ENCODE measurements at places on chromosomes 3 and 15. TPM values are rescaled to one million over a fixed set of nuclear protein-coding genes. Genes with fewer than 3 reads are reported as not detected.

The GOLGA8M gene
- total RNA-seq = not detected

The DLEC1 gene
- 0.78 TPM for total RNA-seq

The VGLL3 gene
- total RNA-seq = 16.1 TPM

The PRSS50 gene
- 2.6 TPM for total RNA-seq

The FOXB1 gene
- not detected for total RNA-seq

The CNTN4 gene
- total RNA-seq = 13.0 TPM

DNA sequence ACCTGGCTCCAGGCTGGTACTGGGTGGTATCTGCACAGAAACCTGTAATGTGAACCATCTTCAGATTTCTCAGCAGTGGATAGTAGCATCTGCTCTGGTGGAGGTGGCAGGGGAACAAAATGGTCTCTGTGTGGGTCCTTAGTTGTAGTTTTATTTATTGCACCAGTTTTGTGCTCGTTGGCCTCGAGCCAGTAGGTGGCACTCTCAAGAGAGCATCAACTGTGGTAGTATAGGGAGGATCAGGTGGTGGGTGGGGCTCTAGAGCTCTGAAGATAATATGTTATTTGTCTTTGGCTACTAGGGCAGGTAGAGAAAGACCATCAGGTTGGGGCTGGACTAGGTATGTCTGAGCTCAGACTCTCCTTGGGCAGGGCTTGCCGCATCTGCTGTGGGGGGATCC, 254.0 kb upstream of the GPR149 start:
- H3K27ac ChIP-seq = no peak overlapping the region
- H3K4me1 ChIP-seq = no peaks in the 10 kb centered on the region
- no peak overlapping the region for H3K4me3 ChIP-seq
- H3K27me3 ChIP-seq = no peaks in the 10 kb centered on the region
- DNase-seq = no peak
- no peaks in the 10 kb centered on the region for H3K36me3 ChIP-seq

DNA sequence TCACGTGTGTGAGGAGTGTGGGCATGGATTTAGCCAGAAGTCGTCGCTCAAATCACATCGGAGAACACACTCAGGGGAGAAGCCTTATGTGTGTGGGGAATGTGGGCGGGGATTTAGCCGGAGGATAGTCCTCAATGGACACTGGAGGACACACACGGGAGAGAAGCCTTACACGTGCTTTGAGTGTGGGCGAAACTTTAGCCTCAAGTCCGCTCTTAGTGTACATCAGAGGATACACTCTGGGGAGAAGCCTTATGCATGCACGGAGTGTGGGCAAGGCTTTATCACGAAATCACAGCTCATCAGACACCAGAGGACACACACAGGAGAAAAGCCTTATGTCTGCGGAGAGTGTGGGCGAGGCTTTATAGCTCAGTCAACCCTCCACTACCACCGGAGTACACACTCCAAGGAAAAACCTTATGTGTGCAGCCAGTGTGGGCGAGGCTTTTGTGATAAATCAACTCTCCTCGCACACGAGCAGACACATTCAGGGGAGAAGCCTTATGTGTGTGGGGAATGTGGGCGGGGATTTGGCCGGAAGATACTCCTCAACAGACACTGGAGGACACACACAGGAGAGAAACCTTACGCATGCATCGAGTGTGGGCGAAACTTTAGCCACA, 28.1 kb downstream of the ZNF589 start:
- no peak overlapping the region for H3K4me3 ChIP-seq
- no peaks in the 10 kb centered on the region for H3K27me3 ChIP-seq
- no peak overlapping the region for H3K27ac ChIP-seq
- H3K4me1 ChIP-seq = peaks cover 18% of the 10 kb centered on the region

- H3K27me3 ChIP-seq = no peaks in the 10 kb centered on the region
- H3K4me3 ChIP-seq = no peak overlapping the region
- no peak overlapping the region for H3K27ac ChIP-seq
- no peak for DNase-seq
- peaks cover 11% of the 10 kb centered on the region for H3K4me1 ChIP-seq
Observed at GRCh38 chr15:100972975-100973350, 53.8 kb downstream of the LRRK1 start.

DNA sequence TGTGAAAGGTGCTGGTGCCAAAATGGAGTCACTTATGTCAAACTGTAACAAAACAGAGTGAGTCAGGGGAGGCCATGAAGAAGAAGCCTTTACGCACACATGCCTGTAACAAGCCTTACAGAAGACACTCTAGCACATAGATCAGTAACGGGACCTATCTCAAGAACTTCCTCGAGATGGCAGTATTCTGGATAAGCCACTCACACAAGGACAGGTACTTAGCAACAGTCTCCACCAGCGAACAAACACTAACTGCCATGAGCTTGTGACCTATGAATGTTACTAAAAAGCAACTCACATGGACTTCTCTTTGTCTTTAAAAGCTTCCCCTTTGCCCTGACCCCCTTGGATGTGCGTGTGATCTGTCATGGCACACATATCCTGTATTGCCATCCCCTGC, 235.1 kb downstream of the CD47 start:
- H3K4me3 ChIP-seq = no peak overlapping the region
- DNase-seq = no peak
- no peaks in the 10 kb centered on the region for H3K4me1 ChIP-seq

GRCh38 chr3:128173849-128174248, 20.6 kb downstream of the EEFSEC start:
- no peaks in the 10 kb centered on the region for H3K4me1 ChIP-seq
- H3K4me3 ChIP-seq = no peak overlapping the region
- no peak for DNase-seq
- H3K27me3 ChIP-seq = no peaks in the 10 kb centered on the region
- H3K27ac ChIP-seq = no peak overlapping the region
- no peaks in the 10 kb centered on the region for H3K36me3 ChIP-seq

DNA sequence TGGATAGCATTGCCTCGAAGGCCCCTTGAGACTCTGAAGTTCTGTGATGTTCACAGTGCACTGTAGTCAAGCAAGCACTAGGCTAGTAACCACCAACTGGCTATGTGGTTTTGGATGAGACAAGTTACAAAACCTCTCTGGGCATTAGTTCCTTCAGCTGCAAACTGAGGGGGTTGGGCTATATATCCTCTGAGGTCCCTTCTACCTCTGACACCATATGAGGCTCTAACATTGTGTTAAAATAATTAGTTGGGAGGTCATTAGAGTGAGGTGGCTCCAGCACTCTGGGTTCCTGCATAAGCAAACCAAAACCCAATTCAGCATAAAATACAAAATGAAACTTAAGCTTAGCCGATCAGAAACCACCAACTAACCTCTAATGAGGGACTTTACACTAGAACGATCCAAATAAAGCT, 209.5 kb upstream of the LRRN1 start:
- DNase-seq = no peak
- H3K27me3 ChIP-seq = no peaks in the 10 kb centered on the region
- H3K4me3 ChIP-seq = no peak overlapping the region
- no peaks in the 10 kb centered on the region for H3K4me1 ChIP-seq
- H3K36me3 ChIP-seq = no peaks in the 10 kb centered on the region
- H3K27ac ChIP-seq = no peak overlapping the region

GRCh38 chr15:90981681-90982080, 12.7 kb downstream of the PRC1 start:
- no peaks in the 10 kb centered on the region for H3K4me1 ChIP-seq
- H3K27ac ChIP-seq = no peak overlapping the region
- no peaks in the 10 kb centered on the region for H3K36me3 ChIP-seq
- no peak overlapping the region for H3K4me3 ChIP-seq
- no peaks in the 10 kb centered on the region for H3K27me3 ChIP-seq

DNA sequence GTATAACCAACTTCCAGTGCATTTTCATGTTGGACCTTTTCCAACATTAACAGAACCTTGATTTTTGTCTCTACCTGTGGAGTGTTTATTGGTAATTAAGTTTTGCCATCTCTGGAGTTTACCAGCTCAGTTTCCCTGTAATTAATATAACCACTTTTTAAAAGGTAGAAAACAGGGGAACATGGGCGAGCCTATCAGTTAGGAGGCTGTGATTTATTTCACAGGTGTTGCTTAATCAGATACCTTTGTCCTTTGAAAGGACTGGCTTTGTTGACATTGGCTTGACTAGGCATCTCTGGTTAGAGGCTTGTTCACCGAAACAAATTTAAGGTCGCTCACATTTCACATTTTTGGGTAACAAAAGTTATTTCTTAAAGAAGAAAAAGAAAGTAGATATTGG, 622 bp downstream of the NAALADL2 start:
- H3K4me1 ChIP-seq = no peaks in the 10 kb centered on the region
- no peaks in the 10 kb centered on the region for H3K36me3 ChIP-seq
- peak overlapping the region; percentile 76 for H3K27ac ChIP-seq
- H3K4me3 ChIP-seq = no peak overlapping the region
- no peak for DNase-seq
